H9 (cell line): ENCODE measurements at places on chromosomes 7 and 10.

DNA sequence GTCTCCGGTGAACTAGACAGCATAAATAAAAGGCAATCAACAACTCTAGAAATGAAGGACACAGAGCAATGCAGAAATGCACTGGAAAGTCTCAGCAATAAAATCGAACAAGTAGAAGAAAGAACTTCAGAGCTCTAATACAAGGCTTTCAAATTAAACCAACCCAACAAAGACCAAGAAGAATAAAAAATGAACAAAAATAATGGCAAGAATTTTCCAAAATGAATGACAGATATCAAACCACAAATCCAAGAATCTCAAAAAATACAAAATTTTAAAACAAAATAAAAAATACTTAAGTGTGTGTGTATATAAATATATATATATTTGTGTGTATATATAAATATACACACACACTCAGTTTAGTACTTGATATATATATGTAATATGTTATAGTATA lies 110.8 kb downstream of the IQUB start:
- no peaks in the 10 kb centered on the region for H3K4me1 ChIP-seq
- H3K36me3 ChIP-seq: peaks cover 16% of the 10 kb centered on the region
- H3K4me3 ChIP-seq: no peak overlapping the region
- DNase-seq: no peak
- no peaks in the 10 kb centered on the region for H3K27me3 ChIP-seq

GRCh38 chr10:75403144-75403938 lies 1.8 kb upstream of the ZNF503 start:
- no peaks in the 10 kb centered on the region; the same call in 1 of the 2 replicates for H3K4me1 ChIP-seq
- peak; percentile 55 for DNase-seq
- no peaks in the 10 kb centered on the region for H3K36me3 ChIP-seq
- H3K27me3 ChIP-seq: peaks cover 78% of the 10 kb centered on the region

DNA sequence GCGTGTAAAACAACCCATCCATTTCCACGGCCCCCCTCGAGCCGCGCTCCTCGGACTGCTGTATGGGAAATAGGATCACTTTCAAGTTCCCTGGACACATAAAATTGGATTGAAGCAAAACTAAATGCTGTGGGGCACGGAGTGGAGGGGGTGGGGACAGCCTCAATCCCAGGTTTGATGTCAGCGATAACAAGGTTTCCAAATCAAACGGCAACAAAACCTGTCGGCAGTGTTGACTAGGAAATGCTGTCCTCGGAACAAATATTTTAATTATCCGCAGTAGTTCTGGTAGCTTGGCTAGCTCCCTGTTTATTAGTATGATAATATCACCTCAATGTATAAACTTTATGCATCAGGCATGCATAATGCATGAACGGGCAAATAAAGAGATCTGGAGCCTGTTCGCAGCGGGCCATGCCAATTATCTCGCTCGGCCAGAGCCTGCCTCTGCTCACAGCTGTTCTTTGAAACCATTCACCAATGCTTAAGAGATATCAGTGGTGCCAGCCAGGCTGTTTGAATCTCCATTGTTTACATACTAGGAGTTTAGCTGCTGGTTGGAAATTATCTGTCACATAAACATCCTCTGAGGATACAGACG lies 161.1 kb downstream of the PAXIP1 start:
- H3K36me3 ChIP-seq: no peaks in the 10 kb centered on the region
- no peak for DNase-seq
- H3K27ac ChIP-seq: no peak overlapping the region

- no peaks in the 10 kb centered on the region; the same call in 1 of the 2 replicates for H3K27me3 ChIP-seq
- no peak overlapping the region for H3K27ac ChIP-seq
- no peaks in the 10 kb centered on the region for H3K36me3 ChIP-seq
- peak overlapping the region; percentile 44; the same call in 1 of the 2 replicates for H3K4me3 ChIP-seq
- DNase-seq: no peak
- no peaks in the 10 kb centered on the region for H3K4me1 ChIP-seq
Measured at GRCh38 chr7:131945957-131946544, 389.6 kb upstream of the PODXL start.

DNA sequence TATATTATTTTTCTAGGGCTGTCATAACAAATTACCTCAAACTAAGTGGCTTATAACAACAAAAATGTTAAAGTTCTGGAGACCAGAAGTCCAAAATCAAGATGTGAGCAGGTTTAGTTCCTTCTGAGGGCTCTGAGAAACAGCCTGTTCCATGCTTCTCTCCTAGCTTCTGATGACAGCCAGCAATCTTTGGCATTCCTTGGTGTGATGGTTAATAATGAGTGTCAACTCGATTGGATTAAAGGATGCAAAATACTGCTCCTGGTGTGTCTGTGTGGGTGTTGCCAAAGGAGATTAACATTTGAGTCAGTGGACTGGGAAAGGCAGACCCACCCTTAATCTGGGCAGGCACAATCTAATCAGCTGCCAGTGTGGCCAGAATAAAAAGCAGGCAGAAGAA lies 26.3 kb upstream of the TNKS2 start:
- no peaks in the 10 kb centered on the region for H3K36me3 ChIP-seq
- no peak overlapping the region for H3K4me3 ChIP-seq
- no peak for DNase-seq

DNA sequence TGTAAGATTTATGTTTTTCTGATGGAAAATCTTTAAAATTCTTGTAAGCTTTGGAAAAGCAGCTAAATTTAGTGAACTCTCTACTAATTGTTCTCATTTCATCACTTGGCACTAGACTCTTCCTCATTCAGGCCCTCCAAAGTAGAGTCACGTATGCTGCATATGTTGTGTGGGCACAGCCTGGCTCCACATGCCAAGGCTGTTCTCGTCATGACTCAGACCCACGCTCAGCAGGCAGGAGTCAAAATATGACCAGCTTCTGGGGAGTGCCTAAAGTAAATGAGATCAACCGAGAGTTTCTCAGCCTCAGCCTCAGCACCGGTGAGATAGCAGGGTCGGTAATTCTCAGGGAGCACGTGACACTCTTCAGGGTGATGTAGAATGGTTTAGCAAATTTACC lies 1672.9 kb downstream of the REEP3 start:
- no peaks in the 10 kb centered on the region for H3K4me1 ChIP-seq
- H3K27me3 ChIP-seq: no peaks in the 10 kb centered on the region
- H3K36me3 ChIP-seq: no peaks in the 10 kb centered on the region

DNA sequence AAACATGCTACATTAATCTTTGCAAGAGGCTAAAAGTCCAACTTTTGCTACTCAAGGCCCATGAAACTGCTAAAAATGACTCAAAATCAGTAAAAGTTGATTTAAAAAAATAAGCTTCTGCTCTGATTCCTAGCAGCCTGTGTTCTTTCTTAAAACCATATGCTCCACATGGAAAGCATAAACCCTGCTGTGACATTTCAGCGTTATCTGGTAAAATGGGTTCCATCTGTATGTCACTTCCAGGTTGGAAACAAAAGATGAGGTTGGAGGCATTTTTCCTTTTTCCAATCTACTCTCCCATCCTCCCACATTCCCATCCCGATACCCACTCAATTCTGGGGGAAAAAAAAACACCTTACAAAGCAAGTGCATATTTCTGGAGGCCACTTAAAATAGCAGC lies 439.5 kb downstream of the NEBL start:
- H3K4me3 ChIP-seq: no peak overlapping the region
- no peak overlapping the region for H3K27ac ChIP-seq
- H3K27me3 ChIP-seq: no peaks in the 10 kb centered on the region
- no peak for DNase-seq

DNA sequence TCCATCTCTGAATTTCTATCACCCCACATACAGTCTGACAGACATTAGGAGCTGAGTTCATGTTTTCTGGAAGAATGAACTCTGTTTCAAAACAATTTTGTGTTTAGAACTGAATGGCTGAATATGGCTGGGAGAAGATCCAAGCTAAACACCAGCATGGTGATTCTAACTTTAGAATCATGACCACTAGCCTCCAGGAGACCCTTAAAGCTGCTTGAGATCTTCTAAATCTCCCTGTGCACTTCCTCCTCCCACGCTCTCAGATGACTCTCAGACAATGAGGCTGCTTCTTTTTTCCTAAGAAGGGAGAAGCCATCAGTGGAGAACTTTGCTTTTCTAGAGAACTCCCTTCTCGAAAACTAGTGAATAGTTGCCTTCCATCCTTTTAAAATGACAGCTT lies 711.2 kb downstream of the GRID1 start:
- no peaks in the 10 kb centered on the region for H3K4me1 ChIP-seq
- H3K27me3 ChIP-seq: no peaks in the 10 kb centered on the region
- H3K4me3 ChIP-seq: no peak overlapping the region
- no peak overlapping the region for H3K27ac ChIP-seq
- H3K36me3 ChIP-seq: no peaks in the 10 kb centered on the region
- DNase-seq: no peak

GRCh38 chr10:77692782-77693181 lies 55.2 kb upstream of the KCNMA1 start:
- no peaks in the 10 kb centered on the region for H3K27me3 ChIP-seq
- H3K4me3 ChIP-seq: no peak overlapping the region
- no peak overlapping the region for H3K27ac ChIP-seq
- H3K4me1 ChIP-seq: no peaks in the 10 kb centered on the region

DNA sequence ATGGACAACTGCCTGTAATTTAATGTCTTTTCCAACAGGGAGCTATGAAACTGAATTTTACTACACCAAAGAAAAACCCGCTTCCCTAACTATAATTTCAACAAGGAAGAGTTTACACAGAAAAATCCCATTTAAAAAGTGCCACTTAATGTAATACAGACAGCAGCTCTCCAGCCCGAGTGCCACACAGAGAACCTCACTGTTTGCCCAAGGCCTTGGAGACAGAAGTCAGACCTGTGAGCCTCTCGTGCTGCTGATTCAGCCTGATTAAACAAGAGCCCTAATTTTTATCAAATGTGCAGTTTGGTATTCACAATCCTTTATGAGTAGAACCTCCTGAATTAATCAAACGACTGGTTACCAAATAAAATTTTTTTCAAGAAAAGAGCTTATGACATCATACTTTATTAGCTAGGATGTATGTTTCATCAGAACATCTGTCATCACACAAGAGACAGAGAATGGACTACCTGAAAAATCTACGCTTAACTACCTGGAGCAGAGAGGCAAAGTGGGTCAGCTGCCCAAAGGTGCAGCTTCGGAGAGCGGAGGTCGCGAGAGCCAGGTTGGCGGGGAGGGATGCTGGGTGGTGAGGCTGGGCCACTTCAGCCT lies 543.6 kb downstream of the SDK1 start:
- H3K27me3 ChIP-seq: no peaks in the 10 kb centered on the region
- no peak overlapping the region for H3K4me3 ChIP-seq
- no peaks in the 10 kb centered on the region for H3K36me3 ChIP-seq

DNA sequence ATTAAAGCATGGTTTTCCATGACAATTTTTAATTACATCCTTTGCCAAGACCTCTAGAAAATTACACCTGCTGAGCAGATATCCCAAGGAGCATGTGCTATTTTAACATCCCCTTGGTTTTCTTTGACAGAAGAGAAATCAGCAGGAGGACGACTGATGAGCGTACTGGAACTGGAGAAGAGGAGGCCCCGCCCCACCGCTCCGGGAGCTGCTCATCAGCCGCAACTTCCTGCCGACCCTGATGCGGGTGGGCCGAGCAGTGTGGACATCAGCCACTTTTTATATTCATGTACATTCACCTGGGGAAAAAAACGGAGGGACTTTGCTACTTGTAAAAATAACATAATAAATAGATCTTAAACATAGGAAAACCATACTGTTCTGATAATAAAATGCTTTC lies 54.2 kb downstream of the CDC123 start:
- DNase-seq: no peak
- no peak overlapping the region for H3K4me3 ChIP-seq
- H3K4me1 ChIP-seq: no peaks in the 10 kb centered on the region
- H3K27me3 ChIP-seq: no peaks in the 10 kb centered on the region

DNA sequence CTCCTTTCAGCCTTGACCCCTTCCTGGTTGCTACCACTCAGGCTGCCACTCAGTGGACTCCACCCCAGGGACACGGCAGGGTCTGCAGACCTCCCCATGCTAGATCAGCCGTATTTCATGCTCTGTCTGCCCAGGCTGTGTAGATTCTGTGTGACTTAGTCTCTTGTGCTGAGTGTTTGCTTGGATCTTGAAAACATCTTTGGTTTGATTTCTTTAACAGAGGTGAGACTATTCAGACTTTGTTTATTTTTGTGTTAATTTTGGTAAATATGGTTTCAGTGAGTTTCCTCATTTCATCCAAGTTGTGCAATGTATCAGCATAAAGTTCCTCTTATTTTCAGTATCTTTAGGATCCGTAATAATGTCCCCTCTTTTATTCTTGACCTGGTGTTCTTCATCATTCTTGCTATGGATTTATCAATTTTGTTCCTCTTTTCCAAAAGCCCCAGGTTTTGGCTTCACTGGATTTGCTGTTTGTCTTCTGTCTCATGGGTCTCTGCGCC lies 21.2 kb upstream of the PWWP2B start:
- H3K4me1 ChIP-seq: no peaks in the 10 kb centered on the region
- H3K4me3 ChIP-seq: no peak overlapping the region
- H3K36me3 ChIP-seq: peaks cover 2% of the 10 kb centered on the region; the same call in 1 of the 3 replicates
- no peak for DNase-seq
- no peak overlapping the region for H3K27ac ChIP-seq
- no peaks in the 10 kb centered on the region for H3K27me3 ChIP-seq

GRCh38 chr7:16046041-16046440 lies 359.6 kb upstream of the MEOX2 start:
- no peak for DNase-seq
- H3K36me3 ChIP-seq: no peaks in the 10 kb centered on the region
- H3K27me3 ChIP-seq: no peaks in the 10 kb centered on the region
- H3K4me3 ChIP-seq: no peak overlapping the region

- no peak overlapping the region for H3K27ac ChIP-seq
- H3K36me3 ChIP-seq: no peaks in the 10 kb centered on the region
- no peak overlapping the region for H3K4me3 ChIP-seq
- no peak for DNase-seq
Measured at GRCh38 chr7:16067711-16068110, 353.6 kb downstream of the CRPPA start.

DNA sequence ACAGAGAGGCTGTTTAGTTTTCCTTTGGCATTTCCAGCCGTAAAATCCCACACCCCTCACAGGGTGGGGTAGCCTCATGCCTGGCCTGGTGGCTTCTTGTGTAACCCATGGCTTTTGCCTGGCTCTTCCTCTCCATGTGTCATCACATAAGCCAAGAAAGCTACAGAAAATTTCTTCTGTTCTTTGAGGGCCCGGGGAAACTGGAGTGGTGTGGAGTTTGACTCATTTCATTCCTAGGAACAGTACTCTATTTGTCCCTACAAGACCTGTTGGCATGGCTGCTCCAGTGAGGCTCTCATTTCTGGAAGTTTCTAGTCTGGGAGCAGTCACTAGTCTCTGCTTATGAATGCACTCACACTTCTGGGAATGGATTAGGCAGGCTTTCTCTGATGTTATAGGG lies 523.9 kb downstream of the SUGCT start:
- no peaks in the 10 kb centered on the region for H3K4me1 ChIP-seq
- no peak overlapping the region for H3K27ac ChIP-seq
- H3K4me3 ChIP-seq: no peak overlapping the region
- H3K27me3 ChIP-seq: no peaks in the 10 kb centered on the region
- H3K36me3 ChIP-seq: no peaks in the 10 kb centered on the region
- no peak for DNase-seq

- H3K4me1 ChIP-seq: no peaks in the 10 kb centered on the region
- H3K27ac ChIP-seq: no peak overlapping the region
- DNase-seq: no peak
- no peak overlapping the region for H3K4me3 ChIP-seq
Measured at GRCh38 chr10:10758306-10758705, 259.4 kb upstream of the CELF2 start.
